Astrocyte (in vitro differentiated cells and primary cell): ENCODE measurements at places on chromosomes 1 and 21. TPM values are rescaled to one million over a fixed set of nuclear protein-coding genes. Genes with fewer than 3 reads are reported as not detected.

PTPN14 gene
- 154 and 177 TPM in 2 replicates for total RNA-seq

NCMAP gene
- not detected in 2 replicates for total RNA-seq

DNA sequence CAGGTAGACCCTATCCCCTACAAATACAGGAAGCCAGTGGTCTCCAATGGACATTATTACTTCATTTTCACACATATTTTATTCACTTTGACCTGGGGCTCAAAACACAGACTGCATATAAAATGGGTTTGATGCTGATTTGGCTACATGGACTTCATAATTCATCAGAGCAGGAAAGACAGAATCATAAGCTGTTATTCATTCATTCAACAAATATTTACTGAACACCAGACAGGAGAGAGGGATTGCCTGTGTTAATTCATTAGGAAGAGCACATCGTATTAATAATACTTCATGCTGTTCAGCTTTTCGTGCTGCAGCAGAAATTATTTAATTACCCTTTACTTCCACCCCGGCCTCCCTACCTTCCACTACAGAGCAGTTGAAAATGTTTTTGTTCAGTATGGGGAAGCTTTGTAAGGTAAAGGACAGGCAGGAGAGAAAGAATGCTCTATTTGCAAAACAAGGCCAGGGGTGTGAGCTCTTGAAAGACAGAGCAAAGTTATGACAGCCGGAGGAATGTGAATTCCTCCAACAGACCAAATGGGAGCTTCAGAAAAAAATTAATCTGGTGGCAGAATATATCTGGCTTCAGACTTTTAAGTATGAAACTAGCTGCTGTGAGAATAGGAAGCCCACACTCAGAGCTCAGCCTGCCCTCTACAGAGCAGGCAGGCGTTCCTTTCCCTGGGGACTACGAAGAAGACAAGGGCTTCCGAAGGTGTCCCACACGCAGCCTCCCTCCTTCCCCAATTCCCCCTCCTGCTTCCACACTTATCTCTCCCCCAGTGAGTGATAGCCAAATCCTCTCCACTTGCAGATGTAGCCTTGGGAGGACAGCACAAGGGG is 58.0 kb downstream of the MDM4 start:
- no peak overlapping the region for H3K27ac ChIP-seq
- no peak overlapping the region for H3K4me3 ChIP-seq
- DNase-seq: no peak
- no peaks in the 10 kb centered on the region for H3K36me3 ChIP-seq

DNA sequence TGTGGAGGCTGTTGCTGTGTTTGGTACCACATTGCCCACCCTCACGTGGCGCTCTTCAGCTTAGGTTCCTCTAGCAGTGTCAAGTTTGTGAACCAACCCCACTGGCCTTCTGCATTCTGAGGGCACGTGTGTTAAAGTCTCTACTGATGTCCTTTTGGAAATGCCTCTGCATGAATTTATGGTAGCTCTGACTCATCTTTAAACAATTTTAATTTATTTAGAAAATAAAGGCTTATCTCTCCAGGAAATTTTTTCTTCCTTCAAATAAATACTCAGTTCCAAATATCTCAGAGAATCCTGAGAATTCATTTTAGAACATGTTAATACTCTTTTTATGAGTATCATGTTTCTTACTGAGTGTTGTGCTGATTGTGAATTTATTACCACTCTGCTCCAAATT is 5.5 kb downstream of the CD1D start:
- H3K4me1 ChIP-seq: no peaks in the 10 kb centered on the region
- no peaks in the 10 kb centered on the region for H3K36me3 ChIP-seq
- DNase-seq: no peak
- peaks cover 21% of the 10 kb centered on the region for H3K27me3 ChIP-seq
- no peak overlapping the region for H3K4me3 ChIP-seq
- H3K27ac ChIP-seq: no peak overlapping the region

DNA sequence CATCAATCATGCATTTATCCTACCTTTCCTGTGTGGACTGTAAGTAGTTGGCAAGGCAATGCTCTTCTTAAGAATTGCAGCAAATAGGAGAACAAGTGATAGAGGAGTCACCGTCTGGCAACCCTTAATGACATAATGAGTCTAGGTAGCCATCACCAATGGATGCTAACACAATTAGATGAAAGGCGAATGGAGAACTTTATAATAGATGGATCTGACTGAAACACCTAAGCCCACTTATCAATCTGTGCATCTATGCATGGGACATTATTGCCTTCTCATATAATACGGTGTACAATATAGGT is 18.9 kb upstream of the CAPN8 start:
- H3K27ac ChIP-seq: no peak overlapping the region
- no peaks in the 10 kb centered on the region for H3K36me3 ChIP-seq
- peaks cover 10% of the 10 kb centered on the region for H3K27me3 ChIP-seq
- DNase-seq: no peak
- H3K4me3 ChIP-seq: no peak overlapping the region

DNA sequence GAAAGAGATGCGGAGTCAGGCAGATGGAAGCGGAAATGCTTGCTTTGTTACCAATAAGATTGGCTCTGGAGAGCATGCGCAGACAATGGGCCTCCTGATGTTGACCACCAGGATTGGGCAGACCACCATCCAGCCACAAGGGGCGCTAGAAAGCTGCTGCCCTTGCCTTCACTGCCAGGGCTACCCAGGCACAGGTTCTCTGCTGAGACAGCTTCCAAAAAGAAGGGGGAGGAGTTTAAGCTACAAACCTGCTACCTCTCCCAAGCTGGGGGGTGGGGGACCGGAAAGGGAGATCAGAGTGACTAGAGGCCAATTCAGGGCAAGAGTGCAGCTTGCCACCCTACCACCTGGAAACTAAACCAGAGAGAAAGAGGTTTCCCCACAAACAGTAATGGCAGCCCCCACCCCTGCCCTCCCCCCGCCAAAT is 369.7 kb downstream of the RRAGC start:
- DNase-seq: no peak
- H3K36me3 ChIP-seq: no peaks in the 10 kb centered on the region
- peaks cover 13% of the 10 kb centered on the region for H3K27me3 ChIP-seq
- no peak overlapping the region for H3K4me3 ChIP-seq

DNA sequence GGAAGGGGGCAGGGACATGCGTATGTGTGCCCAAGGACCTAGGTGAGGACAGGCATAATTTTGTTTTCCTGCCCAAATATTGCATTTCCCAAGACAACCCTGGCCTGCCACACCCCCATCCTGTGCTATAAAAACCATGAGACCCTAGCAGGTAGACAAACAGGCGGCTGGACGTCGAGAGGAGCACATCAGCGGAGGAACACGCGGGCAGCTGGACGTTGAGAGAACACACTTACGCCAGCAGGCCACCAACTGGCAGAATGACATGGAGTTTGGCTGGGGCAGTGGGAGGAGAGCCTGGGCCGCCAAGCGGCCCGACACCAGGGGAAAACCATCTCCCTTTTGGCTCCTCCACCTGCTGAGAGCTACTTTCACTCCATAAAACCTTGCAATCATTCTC is 3.0 kb upstream of the FGGY start:
- H3K4me1 ChIP-seq: no peaks in the 10 kb centered on the region
- no peak for DNase-seq
- H3K27me3 ChIP-seq: no peaks in the 10 kb centered on the region
- no peak overlapping the region for H3K27ac ChIP-seq

DNA sequence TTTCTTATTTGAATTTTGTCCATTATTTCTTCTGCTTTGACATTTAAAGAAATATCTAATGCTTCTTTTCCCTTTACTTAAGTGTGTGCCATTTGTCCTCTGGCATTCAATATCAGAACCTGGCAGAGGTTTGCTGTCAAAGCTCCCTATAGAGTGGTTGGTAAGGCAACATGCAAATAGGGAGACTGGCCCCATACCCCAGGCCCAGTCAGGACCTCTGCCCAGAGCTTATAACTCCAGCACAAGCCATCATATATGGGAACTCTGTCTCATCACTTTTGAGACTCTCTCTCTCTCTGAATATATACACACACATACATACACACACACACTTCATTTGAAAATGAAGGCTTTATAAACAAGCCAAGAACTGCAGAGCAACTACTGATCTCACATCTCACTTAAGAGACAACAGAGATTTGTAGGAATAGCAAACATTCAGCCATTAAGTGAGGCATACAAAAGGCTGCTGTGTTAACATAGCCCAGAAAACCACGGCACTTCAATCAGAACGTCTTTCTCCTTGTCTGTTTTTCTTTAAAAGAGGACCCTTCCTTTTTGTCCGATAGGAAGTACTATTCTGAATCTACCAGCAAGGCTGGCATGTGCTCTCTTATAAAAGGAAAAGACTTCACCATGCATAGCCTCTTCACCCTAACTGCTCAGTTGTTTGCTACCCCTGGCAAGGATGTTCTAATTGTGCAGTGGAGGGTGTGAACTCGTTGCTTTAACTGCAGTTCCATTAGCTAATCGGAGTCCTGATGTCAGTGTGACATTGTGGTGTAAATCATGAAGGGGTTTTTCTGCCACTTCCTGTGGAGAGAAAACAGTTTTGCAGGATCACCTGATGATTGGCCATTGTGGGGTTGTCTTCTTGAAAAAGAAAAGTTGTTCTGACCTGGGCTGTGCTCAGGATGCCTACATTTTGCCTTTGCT is 101.7 kb downstream of the NR5A2 start:
- no peaks in the 10 kb centered on the region for H3K36me3 ChIP-seq
- no peaks in the 10 kb centered on the region for H3K4me1 ChIP-seq
- peaks cover 11% of the 10 kb centered on the region for H3K27me3 ChIP-seq
- DNase-seq: no peak
- no peak overlapping the region for H3K27ac ChIP-seq

DNA sequence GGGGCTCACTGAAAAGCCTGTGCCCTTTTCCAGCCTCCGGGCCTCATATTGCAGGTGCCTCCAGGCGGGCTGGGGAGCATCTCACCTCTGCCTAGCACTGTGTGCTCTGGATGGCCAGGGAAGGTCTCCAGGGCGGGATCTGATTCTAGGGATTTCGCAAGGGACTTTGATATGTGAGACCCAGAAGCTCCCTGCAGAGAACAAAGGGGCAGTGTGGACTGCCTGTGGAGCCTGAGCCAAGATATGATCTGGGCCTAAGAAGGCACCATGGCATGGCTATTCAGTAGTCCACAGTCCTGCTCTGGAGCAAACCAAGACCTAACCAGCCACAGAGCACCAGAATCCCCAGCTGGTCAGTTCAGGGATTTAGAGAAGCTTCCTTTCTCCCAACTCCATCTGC is 157.2 kb downstream of the ST6GALNAC5 start:
- H3K27ac ChIP-seq: no peak overlapping the region
- no peaks in the 10 kb centered on the region for H3K4me1 ChIP-seq
- no peaks in the 10 kb centered on the region for H3K36me3 ChIP-seq
- no peak overlapping the region for H3K4me3 ChIP-seq

DNA sequence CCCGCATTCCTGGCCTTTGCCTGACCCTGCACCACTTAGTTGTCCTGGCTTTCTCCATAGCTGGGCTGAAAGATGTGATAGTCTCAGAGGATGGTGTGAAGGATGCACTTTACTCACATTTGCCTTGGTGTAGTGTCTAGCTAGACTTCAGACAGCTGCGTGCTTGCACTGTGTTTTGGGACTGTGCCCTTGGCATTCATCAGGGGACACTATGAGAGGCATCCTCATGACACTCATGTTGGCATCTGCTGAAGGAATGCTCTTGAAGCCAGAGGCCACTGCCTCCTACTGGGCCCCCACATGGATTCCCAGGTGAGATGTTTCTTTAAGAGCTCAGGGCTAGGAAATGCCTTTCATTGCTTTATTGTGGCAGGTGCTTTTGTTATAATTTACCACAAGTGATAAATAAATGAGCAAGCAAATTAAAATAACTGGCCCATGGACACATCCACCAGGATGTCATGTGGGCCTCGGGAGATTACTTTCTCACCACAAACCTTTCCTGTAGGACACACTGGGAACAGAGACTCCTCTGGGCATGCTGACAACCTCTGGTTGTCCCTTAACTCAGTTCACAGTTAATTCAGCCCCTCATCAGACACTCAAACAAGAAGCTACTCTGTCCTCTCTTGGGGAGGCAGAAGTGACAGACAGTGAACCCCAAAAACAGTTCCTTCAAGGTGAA is 99.4 kb upstream of the SPATA6 start:
- no peak for DNase-seq
- H3K4me1 ChIP-seq: no peaks in the 10 kb centered on the region
- no peak overlapping the region for H3K4me3 ChIP-seq
- no peak overlapping the region for H3K27ac ChIP-seq

GRCh38 chr1:55204997-55205396 is 10.2 kb downstream of the USP24 start:
- no peaks in the 10 kb centered on the region for H3K4me1 ChIP-seq
- no peak overlapping the region for H3K4me3 ChIP-seq
- no peak for DNase-seq
- no peaks in the 10 kb centered on the region for H3K36me3 ChIP-seq

GRCh38 chr1:96346719-96347118 is 374.9 kb upstream of the PTBP2 start:
- H3K27me3 ChIP-seq: no peaks in the 10 kb centered on the region
- H3K4me3 ChIP-seq: no peak overlapping the region
- no peak for DNase-seq
- H3K27ac ChIP-seq: no peak overlapping the region
- no peaks in the 10 kb centered on the region for H3K4me1 ChIP-seq
- no peaks in the 10 kb centered on the region for H3K36me3 ChIP-seq

DNA sequence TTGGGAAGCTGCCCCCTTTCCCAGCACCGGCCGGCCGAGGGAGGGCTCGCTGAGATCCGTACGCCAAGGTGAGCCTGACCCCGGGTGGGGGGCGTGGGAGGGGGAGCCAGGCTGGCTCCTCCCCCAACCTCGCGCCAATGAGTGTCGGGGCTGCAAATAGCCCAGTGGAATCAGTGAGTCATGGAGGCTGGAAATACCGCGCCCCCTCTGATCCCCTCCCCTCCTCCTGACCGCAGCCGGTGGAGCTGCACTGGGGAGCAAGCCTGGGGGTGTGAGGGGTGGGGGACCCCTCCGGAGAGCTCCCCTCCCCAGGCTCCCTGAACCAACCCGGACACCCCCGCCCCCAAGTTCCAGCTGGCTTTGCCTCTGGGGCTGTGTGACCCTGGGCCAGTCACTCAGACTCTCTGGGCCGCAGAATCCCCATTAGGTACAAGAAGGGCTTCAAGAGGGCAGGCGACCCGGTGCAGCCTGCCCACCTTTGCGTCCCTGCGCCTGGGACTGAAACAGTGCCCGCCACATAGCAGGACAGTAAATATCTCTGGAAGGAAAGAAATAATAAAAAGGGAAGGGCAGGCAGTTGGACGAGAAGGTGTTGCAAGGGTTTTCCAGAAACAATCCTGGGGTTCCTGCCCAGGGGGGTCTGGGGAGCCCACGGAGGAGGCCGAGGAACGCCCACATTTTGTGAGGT is 4.5 kb downstream of the HSPB7 start:
- DNase-seq: peak; percentile 77
- H3K27me3 ChIP-seq: no peaks in the 10 kb centered on the region
- H3K27ac ChIP-seq: peak overlapping the region; percentile 31
- peaks cover 31% of the 10 kb centered on the region for H3K4me1 ChIP-seq
- H3K4me3 ChIP-seq: peak overlapping the region; percentile 41

- H3K4me1 ChIP-seq: no peaks in the 10 kb centered on the region
- H3K36me3 ChIP-seq: no peaks in the 10 kb centered on the region
- H3K4me3 ChIP-seq: no peak overlapping the region
- no peak for DNase-seq
Measured at GRCh38 chr1:238674316-238674715, 712.1 kb upstream of the CHRM3 start.
